Keratinocyte (primary cell): ENCODE measurements at places on chromosomes 4 and X.
A peak's percentile ranks its signal among the peaks of the same experiment; 100 is the strongest.

GRCh38 chr4:83257811-83258210, 26.8 kb downstream of the COQ2 start:
- H3K4me1 ChIP-seq: peaks cover 7% of the 10 kb centered on the region
- H3K4me3 ChIP-seq: no peak overlapping the region
- DNase-seq: no peak

GRCh38 chr4:76740866-76741662, 156.9 kb downstream of the SOWAHB start:
- DNase-seq: no peak
- no peaks in the 10 kb centered on the region for H3K27me3 ChIP-seq
- no peak overlapping the region for H3K27ac ChIP-seq
- H3K36me3 ChIP-seq: peaks cover 10% of the 10 kb centered on the region
- no peak overlapping the region for H3K4me3 ChIP-seq

DNA sequence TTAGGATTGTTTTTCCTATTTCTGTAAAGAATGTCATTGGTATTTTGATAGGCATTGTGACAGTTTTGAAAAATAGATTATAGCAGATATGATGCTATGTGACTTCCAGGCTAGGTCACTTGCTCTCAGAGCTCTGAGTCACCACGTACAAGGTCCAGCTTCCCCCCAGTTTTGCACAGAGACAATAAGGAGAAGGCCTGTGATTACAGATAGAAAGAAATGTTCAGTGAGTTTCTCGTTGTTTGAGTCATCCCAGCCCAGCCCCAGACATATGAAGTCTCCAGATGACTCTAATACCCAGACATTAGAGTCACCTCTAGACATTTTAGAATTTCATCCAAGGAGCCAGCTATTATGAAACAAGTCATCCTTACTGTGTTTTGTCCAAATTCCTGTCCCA, 57.2 kb downstream of the MFAP3L start:
- H3K27ac ChIP-seq: no peak overlapping the region
- H3K36me3 ChIP-seq: no peaks in the 10 kb centered on the region
- no peak overlapping the region for H3K4me3 ChIP-seq
- DNase-seq: no peak
- no peaks in the 10 kb centered on the region for H3K4me1 ChIP-seq

DNA sequence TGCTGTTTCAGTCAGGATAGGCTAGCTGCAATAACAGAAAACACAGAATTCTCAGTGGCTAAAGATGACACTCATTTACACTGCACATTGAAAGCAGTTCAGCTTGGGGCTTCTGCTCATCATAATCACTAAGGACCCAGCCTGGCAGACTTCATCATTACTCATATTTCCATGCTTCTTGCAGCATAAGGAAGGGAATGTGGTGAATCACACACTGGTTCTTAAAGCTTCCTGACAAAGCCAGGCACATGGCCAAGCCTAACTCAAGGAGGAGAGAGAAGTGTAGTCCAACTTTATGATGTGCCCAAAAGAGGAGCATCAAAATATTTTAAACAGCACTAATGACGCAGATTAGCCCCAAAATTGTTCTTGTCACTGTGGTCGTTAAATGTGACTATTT, 186.5 kb downstream of the BANK1 start:
- peak; percentile 84 for DNase-seq
- H3K36me3 ChIP-seq: no peaks in the 10 kb centered on the region
- H3K4me1 ChIP-seq: peaks cover 24% of the 10 kb centered on the region
- no peak overlapping the region for H3K27ac ChIP-seq
- H3K27me3 ChIP-seq: no peaks in the 10 kb centered on the region

- no peak overlapping the region for H3K27ac ChIP-seq
- no peaks in the 10 kb centered on the region for H3K4me1 ChIP-seq
- H3K27me3 ChIP-seq: peaks cover 24% of the 10 kb centered on the region
- no peak for DNase-seq
- H3K36me3 ChIP-seq: no peaks in the 10 kb centered on the region
These were observed 44.5 kb upstream of the TRIM2 start for GRCh38 chr4:153159728-153160221.

DNA sequence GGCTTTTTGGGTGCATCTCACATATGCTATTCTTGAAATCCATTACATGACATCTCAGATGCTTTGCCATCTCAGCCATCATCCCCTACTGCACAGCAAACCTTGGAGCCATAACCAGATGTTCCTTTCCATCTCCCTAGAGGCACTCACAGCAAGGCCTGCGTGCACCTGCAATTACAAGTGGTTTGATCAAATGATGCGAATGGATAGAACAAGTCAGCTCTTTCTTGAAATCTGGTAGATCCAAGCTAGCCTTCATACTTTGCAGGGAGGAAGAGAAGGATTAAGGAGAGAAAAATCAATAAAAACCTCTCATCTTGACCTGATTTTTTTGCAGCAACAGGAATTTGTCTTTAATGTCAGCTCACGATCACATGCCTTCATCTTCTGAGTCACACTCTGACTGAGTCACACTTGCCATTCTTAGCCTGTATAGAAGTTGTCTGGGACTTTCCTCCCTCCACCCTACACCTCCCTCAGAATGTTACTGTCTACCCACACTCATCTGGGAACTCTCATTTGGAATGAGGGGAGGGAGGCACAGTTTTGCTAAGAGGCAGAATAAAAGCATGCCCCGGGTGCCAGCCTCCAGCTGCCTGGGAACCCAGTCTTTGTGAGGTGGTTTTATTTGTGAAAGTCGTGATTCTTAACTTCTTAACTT, 11.9 kb upstream of the TRIML1 start:
- H3K4me3 ChIP-seq: no peak overlapping the region
- peak overlapping the region; percentile 59 for H3K27ac ChIP-seq
- H3K27me3 ChIP-seq: no peaks in the 10 kb centered on the region
- no peaks in the 10 kb centered on the region for H3K36me3 ChIP-seq
- no peak for DNase-seq

GRCh38 chr4:108477527-108478108, 142.8 kb upstream of the RPL34 start:
- no peak for DNase-seq
- no peak overlapping the region for H3K27ac ChIP-seq
- H3K36me3 ChIP-seq: no peaks in the 10 kb centered on the region
- no peaks in the 10 kb centered on the region for H3K27me3 ChIP-seq
- H3K4me3 ChIP-seq: no peak overlapping the region

DNA sequence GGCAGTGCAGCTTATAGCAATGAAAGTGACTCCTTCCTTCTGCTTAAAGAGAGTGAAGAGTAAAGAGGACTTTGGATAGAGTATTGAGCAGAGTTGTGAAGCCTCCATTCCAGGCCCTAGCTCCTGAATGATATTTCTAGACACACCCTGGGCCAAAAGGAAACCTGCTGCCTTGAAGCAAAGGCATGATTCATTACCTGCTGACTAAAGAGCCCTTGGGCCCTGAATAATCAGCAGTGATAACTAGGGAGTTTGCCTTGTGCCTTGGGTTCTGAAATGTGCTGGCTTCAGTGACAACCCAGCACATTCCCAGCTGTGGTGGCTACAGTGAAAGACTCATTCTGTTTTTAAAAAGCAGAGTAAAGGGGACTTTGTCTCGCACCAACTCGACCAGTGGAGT, 49.2 kb downstream of the STPG2 start:
- no peak overlapping the region for H3K4me3 ChIP-seq
- no peak for DNase-seq
- H3K27me3 ChIP-seq: no peaks in the 10 kb centered on the region
- H3K36me3 ChIP-seq: no peaks in the 10 kb centered on the region
